Mesenteric fat pad (tissue), 1 donor: ENCODE measurements at places on chromosomes 7 and 10. TPM values are rescaled to one million over a fixed set of nuclear protein-coding genes. Genes with fewer than 3 reads are reported as not detected.

DNA sequence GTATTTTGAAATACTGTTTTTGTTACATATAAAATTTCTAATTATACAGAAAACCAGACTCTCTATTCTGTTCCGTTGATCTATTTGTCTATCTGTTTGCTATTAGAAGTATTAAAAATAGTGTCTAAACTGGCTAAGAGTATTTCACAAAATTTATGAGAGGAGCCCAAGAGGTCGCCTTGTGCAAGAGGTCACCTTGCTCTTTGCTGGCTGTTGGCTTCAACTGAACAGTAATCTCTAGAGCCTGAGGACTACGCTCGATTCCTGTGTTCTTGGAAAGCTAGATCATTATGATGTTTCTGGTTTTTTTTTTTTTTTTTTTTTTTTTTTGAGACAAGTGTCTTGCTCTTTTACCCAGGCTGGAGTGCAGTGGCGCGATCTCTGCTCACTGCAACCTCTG lies 428.6 kb downstream of the LRMDA start:
- no peak for DNase-seq

DNA sequence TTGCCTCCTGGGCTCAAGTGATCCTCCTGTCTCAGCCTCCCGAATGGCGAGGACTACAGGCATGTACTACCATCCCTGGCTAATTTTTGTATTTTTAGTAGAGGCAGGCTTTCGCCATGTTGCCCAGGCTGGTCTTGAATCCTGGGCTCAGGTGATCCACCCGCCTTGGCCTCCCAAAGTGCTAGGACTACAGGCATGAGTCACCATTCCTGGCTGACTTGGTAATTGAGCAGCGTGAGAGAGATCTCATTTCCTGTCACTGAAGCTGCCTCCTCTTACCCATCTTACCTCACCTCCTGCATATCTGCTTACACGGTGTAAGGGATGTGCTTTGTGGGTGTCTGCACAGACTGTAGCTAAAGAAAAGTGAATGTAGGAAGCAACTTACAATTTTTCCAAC lies 9.7 kb downstream of the IFIT3 start:
- DNase-seq = no peak

DNA sequence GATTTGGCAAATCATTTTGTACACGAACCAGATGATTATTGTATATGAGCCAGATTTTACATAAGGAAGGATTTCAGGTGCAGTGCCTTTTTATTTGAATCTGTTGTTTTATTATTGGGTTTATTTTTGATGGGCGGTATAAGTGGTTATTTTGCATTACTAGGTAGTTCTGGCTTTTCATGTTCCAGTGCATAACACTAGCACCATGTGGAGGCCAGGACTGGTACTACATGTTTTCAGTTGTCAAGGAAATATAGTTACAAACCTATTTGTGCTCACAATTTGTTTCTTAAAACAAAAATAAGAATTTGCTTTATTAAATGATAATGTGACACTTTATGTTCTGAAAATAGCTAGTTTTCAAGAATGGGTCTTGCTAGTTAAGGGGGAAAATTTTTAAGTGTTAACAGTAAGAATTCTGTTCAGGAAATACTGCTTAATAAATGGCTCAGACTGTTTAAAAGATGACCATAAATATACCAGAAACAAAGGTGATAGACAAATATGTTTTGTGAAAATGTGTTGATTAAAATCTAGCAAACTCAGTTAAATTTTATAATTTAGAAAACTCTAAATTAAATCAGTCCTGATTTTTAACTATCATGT lies 7.1 kb upstream of the SEMA3E start:
- no peak for DNase-seq

DNA sequence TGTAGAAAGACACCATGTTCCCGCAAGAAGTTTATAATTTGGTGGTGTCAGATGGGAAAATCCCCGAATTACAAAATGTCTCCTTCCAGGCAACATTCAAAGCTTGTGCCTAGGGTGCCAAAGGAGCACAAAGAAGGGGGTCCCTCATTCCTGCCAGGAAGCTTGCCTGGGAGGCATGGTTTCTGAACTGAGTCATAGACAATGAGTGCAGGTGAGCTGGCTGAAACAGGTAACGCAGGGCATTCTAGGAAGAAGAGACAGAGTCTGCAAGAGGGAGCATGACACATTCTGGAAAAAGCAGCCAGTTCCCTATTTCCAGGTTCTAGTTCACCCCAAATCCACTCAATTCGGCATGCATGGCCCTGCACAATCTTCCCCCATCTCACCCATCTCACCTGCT lies 11.9 kb upstream of the CALU start:
- DNase-seq = no peak

DNA sequence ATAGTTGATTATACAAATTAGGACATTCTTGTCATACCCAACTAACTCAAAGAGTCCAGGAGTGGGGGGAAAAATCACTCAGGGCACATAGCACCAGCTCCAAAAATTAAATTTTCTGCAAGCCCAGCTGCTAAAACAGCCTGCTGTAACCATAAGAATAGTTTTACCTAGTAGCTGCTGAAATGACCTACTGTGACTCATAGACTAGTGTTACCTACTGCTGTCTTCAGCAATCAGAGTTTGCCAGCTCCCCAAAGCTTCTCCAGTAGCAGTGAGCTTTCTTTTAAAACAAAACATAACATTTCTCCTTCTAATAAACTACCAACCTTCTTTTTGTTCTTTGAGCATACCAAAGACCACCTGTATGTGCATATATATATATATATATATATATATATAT lies 4.2 kb upstream of the ARHGAP12 start:
- no peak for DNase-seq

DNA sequence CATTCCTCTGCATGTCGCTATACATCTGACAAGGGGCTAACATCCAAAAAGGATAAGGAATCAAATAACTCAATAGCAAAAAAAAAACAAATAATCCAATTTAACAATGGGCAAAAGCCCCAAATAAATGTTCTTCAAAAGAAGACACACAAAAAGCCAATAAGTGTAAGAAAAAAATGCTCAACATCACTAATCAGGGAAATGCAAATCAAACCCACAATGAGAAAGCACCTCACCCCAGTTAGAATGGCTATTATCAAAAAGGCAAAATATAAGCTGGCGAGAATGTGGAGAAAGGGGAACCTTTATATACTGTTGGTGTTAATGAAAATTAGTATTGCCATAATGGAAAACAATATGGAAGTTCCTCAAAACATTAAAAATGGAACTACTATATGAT lies 14.3 kb downstream of the ARHGAP12 start:
- no peak for DNase-seq

DNA sequence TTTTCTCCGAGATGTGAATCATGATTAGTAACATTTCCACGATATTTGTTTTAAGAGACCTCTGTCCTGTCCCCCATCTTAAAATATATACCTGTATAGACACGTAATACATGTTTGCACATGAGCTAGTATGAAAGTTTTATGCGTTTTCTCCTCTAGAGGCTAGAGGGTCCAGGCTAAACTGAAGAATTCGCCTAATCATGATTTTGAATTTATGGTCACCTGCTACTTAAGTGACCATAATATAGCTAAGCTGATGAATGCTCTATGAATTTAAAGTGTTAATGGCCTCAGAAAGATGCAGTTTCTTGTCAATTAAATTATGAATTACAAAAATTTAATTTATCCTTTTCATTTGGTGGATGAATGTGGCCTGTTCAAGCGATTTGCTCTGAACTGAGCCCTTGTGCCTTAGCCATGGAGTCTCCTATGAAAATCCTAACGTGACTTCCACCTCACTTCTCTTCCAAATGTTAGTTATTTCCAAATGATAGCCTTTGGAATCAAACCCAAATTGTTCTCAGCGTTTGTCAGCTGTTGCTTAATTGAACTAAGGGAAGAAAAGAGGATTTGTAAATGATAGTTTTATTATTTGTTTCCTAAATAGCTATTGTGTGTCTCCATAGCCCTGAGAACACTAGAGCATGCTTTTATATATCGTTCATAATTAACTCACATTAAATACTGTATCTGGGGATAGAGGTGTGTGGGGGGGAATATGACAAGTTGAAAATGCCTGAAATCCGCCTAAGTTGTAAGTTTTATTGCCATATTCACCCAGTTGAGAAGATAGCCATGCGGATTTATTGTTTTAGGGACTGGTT lies 2.3 kb downstream of the CELF2 start:
- DNase-seq = no peak

GRCh38 chr10:66144016-66144415 lies 781.8 kb upstream of the LRRTM3 start:
- no peak for DNase-seq

- no peak for DNase-seq
Observed at GRCh38 chr7:26685606-26686005, 178.8 kb downstream of the SKAP2 start.

DNA sequence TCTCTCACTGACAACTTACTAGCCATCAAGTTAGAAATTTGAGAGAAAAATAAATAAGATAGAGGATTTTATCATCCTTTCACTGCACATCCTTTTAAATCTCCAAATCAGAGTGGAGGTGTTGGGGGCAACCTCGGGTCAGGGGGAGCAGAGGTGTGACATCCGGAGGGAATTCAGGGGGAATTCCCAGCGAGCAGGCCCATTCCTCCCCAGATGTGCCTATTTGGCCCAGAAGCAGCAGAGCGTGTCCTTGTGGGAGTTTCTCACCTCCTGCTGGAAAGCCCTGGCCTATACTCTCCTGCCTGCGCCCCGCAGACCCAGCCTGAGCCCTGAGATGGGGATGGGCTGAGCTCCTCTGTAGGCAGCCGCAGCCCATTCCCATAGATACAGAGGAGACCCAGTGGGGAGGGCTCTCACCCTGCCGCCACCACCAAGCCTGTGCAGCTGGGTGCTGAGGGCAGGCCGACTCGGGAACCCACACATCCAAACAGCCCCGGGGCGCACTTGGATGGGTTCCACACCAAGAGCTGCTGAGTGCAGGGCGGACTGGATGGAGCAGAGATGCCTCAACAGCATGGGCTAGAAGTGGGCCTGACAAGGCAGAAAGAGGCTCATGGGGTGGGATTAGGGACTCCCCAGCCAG lies 124.5 kb downstream of the CXCL12 start:
- no peak for DNase-seq

DNA sequence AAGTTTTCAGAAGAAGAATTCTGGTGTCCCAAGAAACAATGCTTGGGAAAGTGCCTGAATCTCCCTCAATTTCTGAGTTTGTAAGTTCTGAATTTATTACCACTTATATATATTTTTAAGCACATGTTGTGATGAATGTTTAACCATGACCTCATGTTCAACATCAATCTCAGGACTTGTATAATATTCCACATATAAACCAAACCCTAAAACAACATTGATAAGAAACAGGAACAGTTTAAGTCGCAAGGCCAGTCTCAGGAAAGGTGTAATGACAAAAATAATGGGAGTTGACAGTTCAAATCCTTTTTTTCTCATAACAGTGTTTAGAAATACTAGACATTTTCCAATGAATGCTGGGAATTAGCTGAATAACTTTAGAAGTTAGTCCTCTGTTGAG lies 22.8 kb downstream of the NRP1 start:
- no peak for DNase-seq

GRCh38 chr7:25002786-25003185 lies 22.8 kb upstream of the OSBPL3 start:
- no peak for DNase-seq

GRCh38 chr10:22436526-22436892 lies 91.2 kb downstream of the SPAG6 start:
- DNase-seq = peak; percentile 89

GRCh38 chr10:29050081-29050480 lies 238.8 kb upstream of the LYZL1 start:
- no peak for DNase-seq

GRCh38 chr10:25888627-25889026 lies 45.4 kb upstream of the MYO3A start:
- no peak for DNase-seq

GRCh38 chr7:151885202-151885580 lies 8.3 kb upstream of the PRKAG2 start:
- DNase-seq = no peak

- no peak for DNase-seq
Observed at GRCh38 chr10:16854623-16855022, 37.4 kb upstream of the RSU1 start.

DNA sequence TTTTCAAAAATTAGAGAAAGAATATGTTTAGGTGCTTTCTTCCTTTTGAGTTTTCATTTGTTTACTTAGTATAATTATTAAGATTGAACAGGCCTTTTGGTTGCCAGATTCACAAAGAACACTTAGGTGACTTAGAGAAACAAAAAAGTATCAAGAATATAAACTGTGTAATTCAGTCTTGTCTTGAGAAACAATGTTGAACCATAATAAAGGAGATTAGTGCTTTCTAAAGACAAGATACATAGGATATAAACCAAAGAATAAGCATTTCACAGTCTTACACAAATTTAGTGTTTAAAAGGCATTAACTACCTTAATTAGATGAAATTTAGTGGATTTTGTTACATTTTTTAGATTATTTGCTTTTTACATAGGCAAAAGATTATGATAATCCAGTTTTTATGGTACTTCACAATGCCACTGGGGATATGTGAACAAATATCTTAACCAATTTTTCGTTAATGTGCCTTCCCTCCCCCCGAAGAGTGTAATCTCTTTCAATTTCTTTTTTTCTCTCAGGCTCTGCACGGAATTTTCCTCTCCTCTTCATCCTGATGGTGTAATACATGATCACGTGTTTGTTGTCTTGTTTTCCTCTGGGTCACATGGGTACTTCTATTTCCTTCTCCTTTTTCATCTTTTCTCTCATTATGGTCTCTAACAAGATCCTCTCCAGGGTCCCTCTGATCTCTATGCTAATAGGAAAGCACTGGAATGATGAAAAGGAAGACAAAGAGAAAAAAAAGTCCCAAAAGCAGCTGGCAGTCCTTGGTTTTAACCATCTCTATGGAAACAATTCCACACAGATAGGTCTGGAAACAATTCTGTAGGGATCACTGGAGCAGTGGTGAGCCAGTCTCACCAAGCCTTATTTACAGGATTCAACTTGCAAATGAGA lies 3.7 kb upstream of the HNRNPH3 start:
- DNase-seq = no peak

DNA sequence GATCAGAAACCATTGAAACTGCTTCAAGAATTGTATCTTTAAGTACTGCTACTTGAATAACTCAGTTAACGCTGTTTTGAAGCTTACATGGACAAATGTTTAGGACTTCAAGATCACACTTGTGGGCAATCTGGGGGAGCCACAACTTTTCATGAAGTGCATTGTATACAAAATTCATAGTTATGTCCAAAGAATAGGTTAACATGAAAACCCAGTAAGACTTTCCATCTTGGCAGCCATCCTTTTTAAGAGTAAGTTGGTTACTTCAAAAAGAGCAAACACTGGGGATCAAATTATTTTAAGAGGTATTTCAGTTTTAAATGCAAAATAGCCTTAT lies 14.7 kb downstream of the HNRNPA2B1 start:
- no peak for DNase-seq

Gene OR2A5
- not detected for total RNA-seq

Gene CACNB2
- 0.19 TPM for total RNA-seq

Gene ALOX5
- total RNA-seq = 36.8 TPM

Gene MICALL2
- total RNA-seq = 28.2 TPM

Gene GALNT17
- 2.2 TPM for total RNA-seq

Gene KCP
- 5.1 TPM for total RNA-seq

Gene HECW1
- 2.6 TPM for total RNA-seq

Gene ADIRF
- total RNA-seq = 543 TPM

Gene OR2A7
- total RNA-seq = 3.8 TPM

Gene EN2
- total RNA-seq = 0.22 TPM

Gene EZH2
- total RNA-seq = 2.3 TPM

Gene PDIA4
- total RNA-seq = 101 TPM
